Hematopoietic multipotent progenitor cell treated with erythropoietin and hydrocortisone succinate and interleukin-3 and kit ligand, for 8 days (in vitro differentiated cells): ENCODE measurements at places on chromosomes 6 and 20.

- DNase-seq, result peak; percentile 56
These were observed 92.7 kb upstream of the CD93 start for GRCh38 chr20:23178806-23179205.

DNA sequence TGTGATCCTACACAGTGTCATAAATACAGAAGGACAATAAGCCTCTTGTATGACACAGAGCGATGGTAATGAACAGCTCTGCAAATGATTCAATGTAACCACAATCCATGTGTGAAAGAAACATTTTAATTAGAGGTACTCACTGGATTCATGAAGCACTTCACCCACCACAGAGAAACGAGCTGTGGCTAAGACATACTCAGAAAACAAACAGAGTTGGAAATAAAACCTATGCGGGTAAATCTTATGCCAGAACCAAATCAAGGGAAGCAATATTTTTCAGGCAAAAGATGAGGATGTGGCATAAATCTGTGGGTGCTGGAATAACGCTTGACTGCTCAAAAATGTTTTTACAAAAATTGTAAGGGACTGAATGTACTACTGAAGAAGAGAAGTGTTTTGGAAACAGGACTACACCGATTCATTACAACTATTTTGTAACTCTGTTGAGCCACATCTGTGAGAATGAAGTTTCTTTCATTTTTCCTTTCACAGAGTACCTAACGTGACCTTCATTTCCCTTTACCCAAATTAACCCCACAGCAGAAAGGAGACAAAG lies 112.1 kb downstream of the WDR27 start:
- no peak for DNase-seq

GRCh38 chr6:105591053-105591452 lies 188.2 kb upstream of the PREP start:
- DNase-seq, result no peak

DNA sequence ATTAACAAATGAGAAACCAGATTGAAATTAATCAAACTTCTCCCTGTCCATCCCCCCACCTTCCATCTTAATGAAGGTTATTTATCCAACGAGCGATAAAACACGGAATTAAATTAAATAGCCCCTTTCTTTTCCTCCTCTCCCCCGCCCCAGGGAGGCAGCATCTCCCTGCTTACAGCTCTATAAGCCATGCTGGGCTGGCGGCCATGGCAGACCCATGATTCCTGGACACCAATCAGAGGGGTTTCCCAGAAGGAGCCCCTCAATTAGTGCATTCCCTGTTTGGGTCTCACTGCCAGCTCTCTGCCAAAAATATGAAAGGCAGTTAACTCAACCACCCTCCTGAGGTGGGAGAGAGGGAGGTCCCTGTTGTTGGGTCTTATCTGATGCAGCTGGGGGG lies 33.8 kb downstream of the GRM4 start:
- DNase-seq, result no peak

DNA sequence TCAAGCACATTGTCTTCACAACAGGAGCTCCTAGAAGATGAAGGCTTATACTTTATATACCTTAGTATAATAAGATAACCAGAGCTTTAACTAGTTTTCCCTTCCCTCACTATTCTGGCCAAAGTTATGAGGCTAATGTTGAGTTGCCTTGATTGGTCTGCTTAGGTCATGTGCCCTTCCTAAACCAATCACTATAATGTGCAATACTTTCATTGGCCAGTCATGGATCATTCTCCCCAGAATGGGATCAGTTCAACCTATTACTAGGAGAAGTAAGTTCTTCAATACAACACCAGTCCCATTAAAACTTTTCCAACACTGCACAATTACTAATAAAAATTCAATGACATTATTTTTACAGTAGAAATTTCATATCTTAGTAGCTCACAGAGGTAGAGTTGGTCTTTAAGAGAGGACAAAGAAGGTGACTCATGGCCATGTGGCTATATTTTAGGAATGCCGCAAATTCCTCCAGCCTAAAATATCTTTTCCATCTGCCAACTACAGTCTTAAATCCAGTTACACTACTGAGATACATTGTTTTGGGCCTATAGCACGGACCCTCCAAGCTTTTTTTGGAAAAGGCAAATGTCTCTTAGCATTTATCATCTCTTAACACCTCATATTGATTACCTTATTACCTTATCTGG lies 12.5 kb upstream of the POU3F2 start:
- DNase-seq, result no peak

DNA sequence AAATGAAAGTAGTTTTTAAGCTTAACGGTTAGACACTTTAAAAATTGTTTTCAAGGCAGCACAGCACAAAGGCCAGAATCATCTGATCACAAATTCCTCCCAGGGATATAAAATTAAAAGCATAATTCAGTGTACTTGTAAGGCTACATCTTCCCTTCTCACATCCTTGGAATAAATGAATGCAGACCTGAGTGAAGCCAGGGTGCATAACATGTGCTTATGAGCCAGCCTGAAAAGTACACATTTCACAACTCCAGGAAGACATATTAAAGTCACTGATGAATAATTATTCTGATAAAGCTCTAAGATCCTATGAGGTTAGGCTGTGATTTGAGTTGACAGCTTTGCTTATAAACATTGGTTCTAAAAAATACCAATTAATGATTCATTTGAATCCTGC lies 163.6 kb downstream of the BTBD9 start:
- no peak for DNase-seq

DNA sequence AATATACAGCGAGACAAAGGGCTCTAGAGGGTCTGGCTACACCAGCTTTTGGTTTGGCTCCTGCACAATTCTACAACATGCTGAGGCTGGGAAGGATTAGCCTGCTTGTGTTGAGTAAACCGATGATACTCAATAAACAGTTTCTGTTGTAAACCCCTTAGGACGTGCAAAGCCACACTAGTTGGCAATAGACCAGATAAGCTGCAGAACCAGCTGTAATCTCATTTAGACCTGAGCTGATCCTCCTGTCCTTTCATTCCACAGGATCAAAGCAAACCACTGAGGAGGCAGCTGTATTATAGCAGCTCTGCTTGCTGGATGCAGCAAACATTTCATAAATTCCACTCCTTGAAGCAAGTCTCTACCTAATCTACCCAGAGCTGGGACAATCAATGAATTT lies 79.7 kb downstream of the MMS22L start:
- peak; percentile 66 for DNase-seq

DNA sequence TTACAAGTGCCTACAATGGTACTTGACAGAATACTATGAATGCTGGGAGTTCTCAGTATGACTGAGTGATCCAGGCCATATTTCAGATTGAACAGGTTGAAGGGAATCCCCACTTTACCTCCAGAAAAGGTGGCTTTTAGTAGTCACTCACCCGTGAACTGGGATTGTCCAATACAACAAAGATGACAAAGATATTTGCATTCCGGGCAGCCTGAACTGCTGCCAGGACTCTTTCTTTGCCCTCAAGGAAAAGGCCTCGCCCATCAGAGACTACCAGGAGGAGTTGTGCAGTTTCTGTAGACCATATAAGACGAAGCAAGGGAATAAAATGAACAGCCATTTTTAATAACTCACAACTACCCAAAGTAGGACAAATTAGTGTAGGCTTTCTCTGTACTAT lies 6.3 kb upstream of the LYRM2 start:
- no peak for DNase-seq

- DNase-seq, result no peak
These were observed 7.8 kb downstream of the PAK5 start for GRCh38 chr20:9831032-9831431.

- peak; percentile 72 for DNase-seq
These were observed 42.4 kb downstream of the PLAGL1 start for GRCh38 chr6:143965503-143966171.

- peak; percentile 87 for DNase-seq
These were observed 119.4 kb downstream of the JARID2 start for GRCh38 chr6:15365273-15365687.

- DNase-seq, result no peak
These were observed 68.8 kb downstream of the CYB5R4 start for GRCh38 chr6:83928286-83928685.

DNA sequence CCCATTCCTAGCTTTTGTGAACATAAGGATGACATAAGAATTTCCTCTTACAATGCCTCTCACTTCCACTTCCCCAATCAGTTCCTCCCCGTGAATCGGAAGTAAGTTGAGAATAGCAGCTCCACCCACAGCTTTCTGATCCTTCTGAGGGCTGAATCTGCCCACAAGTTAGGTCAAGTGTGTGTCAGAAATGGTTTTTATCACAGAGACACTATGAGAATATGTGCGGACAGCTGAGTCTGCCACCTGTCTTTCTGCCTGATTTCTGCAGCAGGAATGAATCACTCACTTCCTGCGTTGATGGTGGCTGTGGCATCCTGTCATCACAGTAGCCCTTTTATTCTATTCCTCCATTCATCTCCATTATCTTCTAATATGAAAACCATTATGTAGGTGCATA lies 70.2 kb downstream of the RIN2 start:
- no peak for DNase-seq

DNA sequence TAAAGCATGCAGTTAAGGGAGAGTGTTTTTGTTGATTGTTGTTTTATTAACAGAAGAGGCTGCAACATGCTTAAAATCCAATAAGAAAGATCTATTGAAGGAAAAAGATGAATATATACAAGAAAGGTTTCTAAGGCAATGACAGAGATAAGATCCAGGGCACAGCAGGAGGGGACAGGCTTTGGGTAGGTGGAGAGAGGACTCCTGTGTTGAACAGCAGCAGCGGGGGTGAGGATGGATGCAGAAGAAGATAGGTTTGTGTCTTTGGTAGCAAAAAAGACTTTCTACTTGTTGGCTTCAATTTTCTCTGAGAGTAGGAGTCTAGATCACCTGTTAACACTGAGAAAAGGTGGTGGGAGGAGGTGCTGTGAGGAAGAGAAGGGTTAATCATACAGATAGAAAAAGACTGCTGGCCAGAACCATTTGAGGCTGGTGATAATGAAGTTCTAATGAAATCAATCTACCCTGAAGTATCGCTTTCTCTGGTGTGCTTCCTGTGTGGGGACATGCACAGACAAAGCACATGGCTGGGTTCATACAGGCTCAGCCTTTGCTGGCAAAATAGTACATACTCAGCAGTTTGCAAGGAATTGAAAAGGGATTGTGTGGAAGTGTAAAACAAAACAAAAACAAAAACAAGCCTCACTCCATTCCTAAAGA lies 17.2 kb upstream of the DST start:
- no peak for DNase-seq

DNA sequence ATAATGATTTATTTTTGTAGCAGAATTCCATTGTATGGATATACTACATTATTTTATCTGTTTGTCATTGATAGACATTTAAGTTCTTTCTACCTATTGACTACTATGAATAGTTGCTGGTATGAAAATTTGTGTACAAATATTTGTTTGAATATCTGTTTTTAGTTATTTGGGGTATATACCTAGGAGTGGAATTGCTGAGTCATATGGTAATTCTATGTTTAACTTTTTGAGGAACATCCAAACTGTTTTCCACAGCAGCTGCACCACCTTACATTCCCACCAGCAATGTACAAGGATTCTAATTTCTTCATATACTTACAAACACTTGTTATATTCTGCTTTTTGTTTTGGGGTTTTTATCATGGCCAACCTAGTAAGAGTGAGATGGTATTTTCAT lies 56.1 kb upstream of the SDHAF4 start:
- DNase-seq, result no peak
